ENCODE measurements at places on chromosomes 7 and 10. TPM values are rescaled to one million over a fixed set of nuclear protein-coding genes. Genes with fewer than 3 reads are reported as not detected.

- H3K4me3 ChIP-seq, result peak overlapping the region; percentile 90
- H3K27ac ChIP-seq, result peak overlapping the region; percentile 4
- no peaks in the 10 kb centered on the region for H3K27me3 ChIP-seq
- H3K36me3 ChIP-seq, result no peaks in the 10 kb centered on the region
- peaks cover 23% of the 10 kb centered on the region for H3K4me1 ChIP-seq
These were observed 3.1 kb downstream of the PCOLCE start for GRCh38 chr7:100604976-100605911.

- H3K27ac ChIP-seq, result no peak overlapping the region
- H3K27me3 ChIP-seq, result no peaks in the 10 kb centered on the region
- no peaks in the 10 kb centered on the region for H3K36me3 ChIP-seq
- DNase-seq, result no peak
These were observed 48.6 kb downstream of the GTF2IRD1 start for GRCh38 chr7:74502216-74502891.

DNA sequence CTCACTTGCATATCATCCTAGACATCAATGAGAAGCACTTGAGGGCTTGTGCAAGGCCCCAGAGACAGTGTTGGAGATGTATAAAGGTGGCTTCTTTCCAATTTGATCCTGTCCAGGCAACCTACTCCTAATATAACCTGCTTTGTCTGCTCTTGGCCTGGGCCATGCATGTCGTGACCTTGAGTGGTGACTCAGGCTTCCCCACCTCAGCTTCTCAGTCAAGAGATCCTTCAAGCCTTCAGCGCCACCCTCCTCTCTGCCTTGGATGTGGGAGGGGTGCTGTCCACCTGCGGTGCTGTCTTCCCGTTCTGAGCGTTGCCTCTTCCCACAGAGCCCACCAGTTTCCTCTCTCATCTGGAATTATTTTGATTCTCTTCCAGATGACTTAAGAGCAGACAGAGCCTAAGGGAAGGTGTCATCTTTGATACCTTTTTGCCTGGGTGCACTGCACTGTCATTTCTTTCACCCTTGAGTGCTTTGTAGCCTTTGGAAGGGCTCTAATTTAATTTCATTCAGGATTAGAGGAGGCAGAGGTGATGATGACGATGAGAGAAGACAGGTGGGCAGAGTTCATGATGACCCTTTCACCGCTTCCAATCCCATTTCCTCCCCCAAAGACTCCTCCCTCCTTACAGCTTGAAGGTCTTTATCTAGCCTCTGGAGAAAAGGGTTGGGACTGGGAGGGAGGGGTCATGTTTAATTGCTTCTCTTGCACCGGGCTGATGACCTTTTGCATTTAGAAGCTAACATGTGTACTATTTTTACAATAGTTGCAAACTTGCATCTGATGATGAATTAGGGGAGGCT lies 6.9 kb downstream of the LSMEM1 start:
- peaks cover 2% of the 10 kb centered on the region for H3K4me1 ChIP-seq
- DNase-seq, result no peak
- H3K36me3 ChIP-seq, result no peaks in the 10 kb centered on the region
- no peak overlapping the region for H3K4me3 ChIP-seq
- no peak overlapping the region for H3K27ac ChIP-seq
- H3K27me3 ChIP-seq, result no peaks in the 10 kb centered on the region

The JCAD gene
- 0.23 TPM for total RNA-seq

- H3K27ac ChIP-seq, result no peak overlapping the region
- no peaks in the 10 kb centered on the region for H3K36me3 ChIP-seq
- no peaks in the 10 kb centered on the region for H3K4me1 ChIP-seq
- no peak for DNase-seq
- H3K27me3 ChIP-seq, result peaks cover 42% of the 10 kb centered on the region
- H3K4me3 ChIP-seq, result no peak overlapping the region
These were observed 37.7 kb downstream of the HABP2 start for GRCh38 chr10:113590581-113590980.

The CHCHD2 gene
- total RNA-seq, result 205 TPM

- H3K4me1 ChIP-seq, result no peaks in the 10 kb centered on the region
- no peaks in the 10 kb centered on the region for H3K36me3 ChIP-seq
- H3K27me3 ChIP-seq, result peaks cover 61% of the 10 kb centered on the region
These were observed at the start of gene PIP for GRCh38 chr7:143131781-143132180. TSS of gene PIP (plus strand) at chr7:143132077. CDS start at chr7:143132117, 40 bp downstream.

- peak overlapping the region; percentile 39 for H3K4me3 ChIP-seq
- peak overlapping the region; percentile 88 for H3K27ac ChIP-seq
- no peaks in the 10 kb centered on the region for H3K27me3 ChIP-seq
- peaks cover 60% of the 10 kb centered on the region for H3K4me1 ChIP-seq
These were observed 5.2 kb downstream of the OPTN start for GRCh38 chr10:13105184-13105583.

The CDC14C gene
- total RNA-seq, result not detected

The OPALIN gene
- not detected for total RNA-seq

GRCh38 chr7:84589012-84589411 lies 394.4 kb upstream of the SEMA3A start:
- no peaks in the 10 kb centered on the region for H3K27me3 ChIP-seq
- H3K36me3 ChIP-seq, result no peaks in the 10 kb centered on the region
- H3K4me1 ChIP-seq, result no peaks in the 10 kb centered on the region
- H3K27ac ChIP-seq, result no peak overlapping the region
- H3K4me3 ChIP-seq, result no peak overlapping the region

DNA sequence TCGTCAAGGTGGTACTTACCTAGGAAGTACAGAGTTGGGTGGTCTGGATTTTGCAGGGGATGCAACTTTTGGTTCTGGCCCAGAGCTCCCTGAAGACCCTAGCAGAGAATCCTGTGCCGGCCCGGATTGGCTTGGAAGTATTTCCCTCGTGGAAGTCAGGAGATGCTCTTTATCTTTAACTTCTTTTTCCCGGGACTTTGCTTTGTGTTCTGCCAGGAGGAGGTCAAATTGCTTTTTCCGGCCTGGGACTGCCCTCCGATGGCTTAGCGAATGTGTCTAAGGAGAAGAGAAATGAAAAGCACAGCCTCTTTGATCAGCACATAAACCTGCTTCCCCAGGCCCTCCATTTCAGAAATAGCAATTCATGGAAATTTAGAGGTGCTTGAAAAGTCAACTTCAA lies 57.0 kb upstream of the EFCAB10 start:
- H3K4me3 ChIP-seq, result no peak overlapping the region
- peaks cover 2% of the 10 kb centered on the region for H3K36me3 ChIP-seq
- peaks cover 7% of the 10 kb centered on the region for H3K4me1 ChIP-seq

GRCh38 chr10:123703195-123703790 lies 37.1 kb downstream of the GPR26 start:
- peaks cover 28% of the 10 kb centered on the region for H3K27me3 ChIP-seq
- DNase-seq, result no peak
- H3K36me3 ChIP-seq, result no peaks in the 10 kb centered on the region
- no peak overlapping the region for H3K27ac ChIP-seq

DNA sequence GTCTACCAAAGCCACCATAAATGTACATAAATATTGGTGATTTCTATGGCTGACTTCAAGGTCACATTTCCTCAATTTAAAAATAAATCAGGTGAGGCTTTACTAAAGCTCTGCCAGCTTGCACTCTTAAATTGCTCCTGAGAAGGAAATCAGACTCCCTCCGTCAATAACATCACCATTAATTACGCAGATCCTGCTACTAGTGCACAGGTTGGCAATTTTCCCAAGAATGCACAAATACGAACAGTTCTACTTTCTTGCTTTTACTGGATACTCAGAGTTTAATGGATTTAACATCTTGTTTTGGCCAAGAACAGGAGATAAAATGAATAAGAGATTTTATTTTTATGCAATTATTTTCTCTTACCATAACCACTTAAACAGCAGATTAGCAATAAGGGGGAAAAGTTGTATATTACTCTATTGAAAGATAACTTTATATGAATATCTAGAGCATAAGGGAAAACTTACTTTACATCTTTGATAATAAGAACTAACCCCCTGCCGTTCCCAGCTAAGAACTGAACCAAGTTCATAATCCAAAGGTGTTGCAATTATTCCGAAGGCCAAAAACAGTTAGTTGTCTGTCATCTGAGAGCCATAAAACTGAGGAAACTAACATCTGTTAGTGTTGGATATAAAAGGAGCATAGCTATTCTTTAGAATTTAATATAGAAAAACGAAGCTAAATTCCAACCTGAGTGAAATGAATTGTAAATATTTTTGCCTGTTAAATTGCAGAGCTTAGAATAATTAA lies 140.5 kb downstream of the TWIST1 start:
- no peaks in the 10 kb centered on the region for H3K27me3 ChIP-seq
- no peaks in the 10 kb centered on the region for H3K36me3 ChIP-seq
- DNase-seq, result no peak
- H3K4me1 ChIP-seq, result no peaks in the 10 kb centered on the region

GRCh38 chr10:60311821-60312220 lies 77.9 kb downstream of the ANK3 start:
- no peak overlapping the region for H3K27ac ChIP-seq
- no peaks in the 10 kb centered on the region for H3K27me3 ChIP-seq
- peaks cover 13% of the 10 kb centered on the region for H3K4me1 ChIP-seq
- DNase-seq, result no peak
- no peak overlapping the region for H3K4me3 ChIP-seq

GRCh38 chr10:6144406-6145165 lies 55.8 kb downstream of the RBM17 start:
- H3K4me3 ChIP-seq, result peak overlapping the region; percentile 93
- H3K27ac ChIP-seq, result peak overlapping the region; percentile 97
- H3K4me1 ChIP-seq, result peaks cover 71% of the 10 kb centered on the region
- H3K27me3 ChIP-seq, result no peaks in the 10 kb centered on the region
- peak; percentile 84 for DNase-seq

The PAX4 gene
- not detected for total RNA-seq

The OR9A2 gene
- total RNA-seq, result not detected

The NEUROD6 gene
- not detected for total RNA-seq

GRCh38 chr7:46830-47140 lies 145.6 kb upstream of the FAM20C start:
- peaks cover 55% of the 10 kb centered on the region for H3K27me3 ChIP-seq
- H3K36me3 ChIP-seq, result peaks cover 2% of the 10 kb centered on the region
- no peak overlapping the region for H3K4me3 ChIP-seq
- DNase-seq, result no peak

The CLRN3 gene
- not detected for total RNA-seq

DNA sequence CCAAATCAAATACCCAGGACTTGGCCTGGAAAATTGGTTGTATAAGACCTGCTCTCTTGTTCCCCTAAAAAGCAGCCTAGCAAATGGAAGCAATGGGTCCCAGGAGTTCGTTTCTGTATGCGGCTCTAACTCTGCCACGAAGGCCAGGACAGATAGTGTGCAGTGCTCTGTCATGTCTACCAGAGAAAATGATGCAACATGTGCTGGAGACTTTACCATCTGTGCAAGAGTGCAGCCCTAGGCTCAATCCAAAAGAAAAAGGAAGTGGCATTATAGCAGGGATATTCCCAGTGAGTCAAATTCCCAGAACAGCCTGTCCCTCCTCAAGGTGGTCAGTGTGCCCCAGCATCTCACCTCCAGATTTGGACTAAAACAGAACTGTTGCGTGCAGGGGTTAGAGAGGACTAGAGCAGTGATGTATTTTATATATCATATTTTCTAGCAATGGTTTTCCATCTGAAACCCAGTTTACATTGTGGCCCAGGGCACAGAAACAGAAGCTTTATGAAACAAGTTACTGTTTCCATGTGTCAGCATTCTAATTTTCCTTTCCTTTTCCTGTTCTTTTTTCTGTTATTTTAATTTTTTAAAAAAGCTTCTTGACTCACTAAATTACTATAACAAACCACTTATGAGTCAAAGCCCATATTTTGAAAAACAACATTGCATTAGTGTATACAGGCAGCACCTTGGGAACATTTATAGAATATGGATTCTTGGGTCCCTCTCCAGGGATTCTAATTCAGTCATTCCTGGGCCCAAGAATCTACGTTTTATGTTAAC lies 311.2 kb downstream of the RNLS start:
- no peaks in the 10 kb centered on the region for H3K36me3 ChIP-seq
- DNase-seq, result no peak
- H3K4me3 ChIP-seq, result peak overlapping the region; percentile 79
- H3K27me3 ChIP-seq, result no peaks in the 10 kb centered on the region
- H3K4me1 ChIP-seq, result peaks cover 28% of the 10 kb centered on the region
- H3K27ac ChIP-seq, result peak overlapping the region; percentile 86

The FRMD4A gene
- total RNA-seq, result 2.7 TPM

GRCh38 chr10:43176271-43176670 lies 38.0 kb downstream of the CSGALNACT2 start:
- peaks cover 20% of the 10 kb centered on the region for H3K36me3 ChIP-seq
- no peak overlapping the region for H3K4me3 ChIP-seq
- H3K4me1 ChIP-seq, result peaks cover 17% of the 10 kb centered on the region
- DNase-seq, result no peak

The TBL2 gene
- 15.3 TPM for total RNA-seq

DNA sequence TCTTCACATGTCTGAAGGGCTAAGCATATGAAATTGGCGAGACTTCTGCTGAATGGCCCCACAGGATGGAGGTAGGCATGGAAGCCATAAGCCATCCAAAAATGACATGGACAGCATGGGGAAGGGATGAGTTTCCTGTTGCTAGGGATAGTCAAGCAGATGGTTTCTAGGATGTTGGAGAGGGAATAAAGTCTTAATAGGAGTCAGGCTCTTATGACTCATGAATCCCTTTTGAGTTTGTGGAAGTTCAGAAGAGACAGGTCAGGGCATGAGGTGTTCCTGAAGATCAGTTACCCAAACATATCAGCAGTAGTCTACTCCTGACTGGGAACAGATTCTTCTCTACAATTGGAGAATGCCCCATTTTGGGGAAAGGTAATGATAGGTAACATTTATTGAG lies 243.9 kb downstream of the REEP3 start:
- DNase-seq, result no peak
- peaks cover 61% of the 10 kb centered on the region for H3K27me3 ChIP-seq
- H3K27ac ChIP-seq, result no peak overlapping the region
- H3K36me3 ChIP-seq, result no peaks in the 10 kb centered on the region
- H3K4me3 ChIP-seq, result no peak overlapping the region

- no peaks in the 10 kb centered on the region for H3K4me1 ChIP-seq
- peaks cover 4% of the 10 kb centered on the region for H3K27me3 ChIP-seq
- H3K27ac ChIP-seq, result no peak overlapping the region
These were observed 332.7 kb upstream of the MGMT start for GRCh38 chr10:129134371-129134770.

DNA sequence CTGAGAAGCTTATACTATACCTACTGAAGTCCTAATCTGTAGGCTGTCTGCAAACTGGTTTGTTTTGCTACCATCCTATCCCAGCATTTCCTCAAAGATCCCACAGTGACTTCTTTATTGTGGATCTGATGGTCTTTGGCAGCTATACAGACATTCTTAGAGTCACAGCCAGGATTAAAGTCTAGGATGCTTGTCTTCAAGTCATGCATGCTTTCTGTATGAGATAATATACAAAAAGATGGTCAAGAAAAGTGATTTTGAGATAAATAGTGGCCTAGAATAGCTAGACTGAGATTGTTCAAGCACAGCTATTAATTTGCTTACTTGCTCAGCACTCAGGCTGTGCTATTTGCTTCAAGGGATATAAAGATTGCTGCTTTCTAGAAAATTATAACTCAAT lies 454.4 kb downstream of the AUTS2 start:
- no peaks in the 10 kb centered on the region for H3K27me3 ChIP-seq
- no peak overlapping the region for H3K4me3 ChIP-seq
- H3K4me1 ChIP-seq, result no peaks in the 10 kb centered on the region
- no peak for DNase-seq
- H3K27ac ChIP-seq, result no peak overlapping the region

- no peaks in the 10 kb centered on the region for H3K4me1 ChIP-seq
- no peak for DNase-seq
- H3K4me3 ChIP-seq, result no peak overlapping the region
- H3K27ac ChIP-seq, result no peak overlapping the region
- no peaks in the 10 kb centered on the region for H3K36me3 ChIP-seq
- peaks cover 21% of the 10 kb centered on the region for H3K27me3 ChIP-seq
These were observed 110.1 kb downstream of the PLCE1 start for GRCh38 chr10:94103801-94104221.

All from T-helper 17 cell (primary cell).